ENCODE measurements at places on chromosomes 2 and 18. TPM values are rescaled to one million over a fixed set of nuclear protein-coding genes. Genes with fewer than 3 reads are reported as not detected.

- DNase-seq, result no peak
These were observed 4.7 kb upstream of the NPC1 start for GRCh38 chr18:23591011-23591410.

Gene TUBB8B
- polyA plus RNA-seq, result 0.96 TPM

- no peak for DNase-seq
These were observed 6.0 kb upstream of the PRKD3 start for GRCh38 chr2:37330681-37331080.

DNA sequence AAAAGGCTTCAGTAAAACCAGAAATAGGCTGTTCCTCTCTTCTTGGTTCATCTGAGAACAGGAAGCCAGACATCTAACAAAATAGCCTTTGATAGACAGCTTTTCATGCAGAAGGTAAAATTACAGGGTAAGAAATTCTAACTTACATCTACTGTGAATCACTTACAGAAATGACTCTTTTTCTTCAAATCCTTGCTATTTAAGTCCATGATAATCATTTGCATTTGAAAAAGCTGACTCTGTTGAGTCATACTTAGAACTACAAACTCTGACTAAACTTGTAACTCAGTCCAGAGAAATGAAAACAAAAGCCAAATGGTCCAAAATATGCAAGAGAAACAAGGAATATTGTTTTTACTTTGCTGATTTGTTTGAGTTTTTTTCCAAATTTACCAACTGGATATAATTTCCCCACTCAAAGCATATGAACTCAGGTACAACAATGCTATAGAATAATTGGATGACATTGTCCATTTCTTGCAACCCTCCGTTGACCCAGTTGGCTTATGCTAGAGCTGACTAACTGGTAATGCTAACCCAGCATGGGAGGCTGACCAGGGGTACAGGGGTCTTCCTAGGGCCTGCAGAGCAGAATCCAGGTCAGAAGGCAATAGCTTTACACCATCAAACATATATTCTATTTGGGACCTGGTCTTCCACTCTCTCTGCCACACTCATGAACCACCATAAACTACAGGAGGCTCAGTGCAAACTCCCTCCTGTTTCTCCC lies 18.8 kb upstream of the MREG start:
- DNase-seq, result no peak

DNA sequence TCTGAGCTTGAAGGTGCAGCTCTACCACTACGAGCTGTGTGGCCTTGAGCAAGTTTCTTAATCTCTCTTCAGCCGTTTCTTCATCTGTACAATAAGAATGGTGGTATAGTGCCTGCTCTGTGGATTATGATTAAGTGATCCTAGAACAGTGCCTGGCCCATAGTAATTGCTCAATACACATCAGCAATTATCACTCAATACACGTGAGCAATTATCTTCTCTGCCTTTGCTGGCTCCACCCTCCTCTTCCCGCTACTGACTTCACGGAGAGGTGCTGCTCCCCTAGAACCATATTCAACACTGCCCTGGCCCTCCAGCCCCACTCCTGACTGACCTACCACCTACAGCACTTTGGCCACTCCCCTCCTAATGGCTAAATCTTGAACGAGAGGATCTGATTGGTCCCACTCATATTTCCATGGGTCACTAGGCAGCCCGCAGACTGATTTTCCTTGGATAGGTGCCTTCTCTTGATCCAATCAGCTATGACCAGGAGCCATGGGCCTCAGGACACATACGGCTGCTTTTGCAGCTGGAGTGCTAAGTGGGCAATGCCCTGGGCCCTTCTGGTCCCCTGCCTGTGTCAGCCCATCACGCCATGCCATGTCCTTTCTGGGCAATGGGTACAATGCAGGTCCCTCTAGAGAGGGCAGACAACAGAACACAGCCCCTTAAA lies 77.5 kb downstream of the STPG4 start:
- no peak for DNase-seq

- DNase-seq, result no peak
These were observed 60.0 kb upstream of the ALK start for GRCh38 chr2:29981402-29981801.

Gene PARD3B
- 37.4 TPM for polyA plus RNA-seq

- no peak for DNase-seq
These were observed 463.8 kb downstream of the LPIN1 start for GRCh38 chr2:12210016-12210933.

DNA sequence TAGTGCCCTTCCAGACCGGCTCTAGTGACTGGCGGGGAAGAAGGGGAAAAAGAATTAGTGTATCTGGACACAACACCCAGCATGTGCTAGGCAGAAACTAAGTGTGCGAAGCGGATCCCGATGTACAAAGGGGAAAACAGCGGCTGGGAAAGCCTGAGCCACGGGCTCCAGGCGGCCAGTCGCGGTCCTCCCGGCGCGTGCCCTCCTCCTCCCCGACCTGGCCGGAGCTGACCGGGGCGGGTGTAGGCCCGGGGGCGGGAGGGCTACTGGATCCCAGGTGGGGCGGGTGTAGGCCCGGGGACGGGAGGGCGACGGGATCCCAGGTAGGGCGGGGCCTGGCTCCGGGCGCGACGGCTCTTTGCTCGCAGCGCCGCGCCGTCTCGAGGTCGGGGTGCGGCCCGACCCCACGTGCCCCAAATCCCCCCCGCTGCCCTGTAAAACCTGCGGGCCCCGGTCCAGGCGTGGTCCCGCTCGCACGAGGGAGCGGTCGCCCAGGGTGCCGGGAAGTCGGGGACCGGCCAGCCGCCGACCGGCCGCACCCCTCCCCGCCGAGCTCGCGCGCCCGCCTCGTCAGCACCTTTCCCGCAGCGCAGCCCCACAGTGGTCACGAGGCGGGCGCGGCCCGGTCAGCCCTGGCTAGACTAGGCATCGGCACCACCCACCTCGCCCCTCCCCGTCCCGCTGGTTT lies 48.8 kb downstream of the C2orf42 start:
- DNase-seq, result no peak

- DNase-seq, result peak; percentile 79
These were observed 15.8 kb upstream of the SELENOI start for GRCh38 chr2:26330114-26330549.

DNA sequence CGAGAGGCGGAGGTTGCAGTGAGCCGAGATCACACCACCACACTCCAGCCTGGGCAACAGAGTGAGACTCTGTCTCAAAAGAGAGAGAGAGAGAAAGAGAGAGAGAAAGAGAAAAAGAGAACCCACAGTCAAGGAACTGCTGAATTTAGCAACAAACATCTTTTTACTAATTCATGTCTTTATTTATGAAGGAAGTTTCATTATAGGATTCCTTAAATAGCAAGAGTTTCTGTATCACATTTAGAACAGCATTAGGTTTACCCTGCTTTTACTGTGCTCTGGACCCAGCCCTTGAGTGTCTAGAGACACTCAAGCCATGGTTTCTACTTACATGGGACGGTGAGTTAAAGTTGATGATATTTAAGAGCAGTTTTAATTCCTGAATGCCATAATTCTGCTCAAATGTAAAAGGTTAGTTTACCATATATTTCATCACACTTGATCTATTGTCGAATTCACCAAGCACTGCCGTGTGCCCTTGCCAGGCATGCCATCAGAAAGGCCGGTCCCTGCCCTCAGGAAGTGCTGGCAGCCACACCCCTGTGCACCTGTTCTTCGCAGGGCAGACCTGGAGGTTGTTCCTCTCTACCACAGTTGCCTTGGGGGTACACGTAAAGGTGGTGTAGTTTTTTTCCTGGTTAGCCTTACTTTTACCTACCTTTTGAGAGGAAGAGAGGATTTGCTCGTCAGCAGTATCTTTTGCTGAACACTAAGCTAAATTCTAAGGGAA lies 153.3 kb downstream of the LDLRAD4 start:
- DNase-seq, result no peak

All from left kidney (tissue), 8 donors.